ENCODE measurements at places on chromosomes 6 and 20. TPM values are rescaled to one million over a fixed set of nuclear protein-coding genes. Genes with fewer than 3 reads are reported as not detected.

- DNase-seq = no peak
- H3K4me1 ChIP-seq = peaks cover 19% of the 10 kb centered on the region
- H3K36me3 ChIP-seq = no peaks in the 10 kb centered on the region
- H3K4me3 ChIP-seq = peak overlapping the region; percentile 99
- H3K27ac ChIP-seq = peak overlapping the region; percentile 97
These were observed 356 bp upstream of the IRAK1BP1 start for GRCh38 chr6:78867020-78867369.

The TFEB gene
- polyA plus RNA-seq = 62.5 TPM

- H3K4me3 ChIP-seq = no peak overlapping the region
- no peak overlapping the region for H3K27ac ChIP-seq
- H3K27me3 ChIP-seq = no peaks in the 10 kb centered on the region
These were observed 5.3 kb upstream of the TNFRSF6B start for GRCh38 chr20:63690898-63691710.

The MLIP gene
- not detected for polyA plus RNA-seq

DNA sequence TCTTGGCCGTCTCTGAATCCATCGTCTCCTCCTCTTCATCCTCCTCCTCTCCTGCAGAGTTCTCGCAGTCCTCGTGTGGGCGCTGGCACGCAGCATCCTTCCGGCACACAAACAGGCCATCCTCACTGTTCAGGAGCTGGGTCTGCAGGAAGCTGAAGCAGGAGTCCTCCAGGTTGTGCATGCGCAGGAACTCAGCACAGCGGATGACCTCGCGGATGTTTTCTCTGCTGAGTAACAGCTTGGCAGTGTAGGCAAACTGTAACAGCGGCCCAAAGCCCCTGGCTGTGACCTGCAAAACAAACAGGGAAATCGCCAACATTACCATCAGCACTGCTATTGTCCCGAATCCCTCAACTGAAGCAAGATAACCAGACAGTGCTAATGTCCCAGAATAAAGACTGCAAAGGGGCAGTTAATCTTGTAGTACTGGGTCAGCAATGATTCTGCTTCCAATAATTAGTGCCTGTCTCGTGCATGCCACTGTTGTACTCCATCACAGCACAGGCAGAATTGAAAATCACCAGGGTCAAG lies 57.4 kb downstream of the GJA10 start:
- H3K4me1 ChIP-seq = peaks cover 49% of the 10 kb centered on the region
- peak overlapping the region; percentile 88 for H3K27ac ChIP-seq
- H3K36me3 ChIP-seq = peaks cover 28% of the 10 kb centered on the region
- H3K27me3 ChIP-seq = no peaks in the 10 kb centered on the region

DNA sequence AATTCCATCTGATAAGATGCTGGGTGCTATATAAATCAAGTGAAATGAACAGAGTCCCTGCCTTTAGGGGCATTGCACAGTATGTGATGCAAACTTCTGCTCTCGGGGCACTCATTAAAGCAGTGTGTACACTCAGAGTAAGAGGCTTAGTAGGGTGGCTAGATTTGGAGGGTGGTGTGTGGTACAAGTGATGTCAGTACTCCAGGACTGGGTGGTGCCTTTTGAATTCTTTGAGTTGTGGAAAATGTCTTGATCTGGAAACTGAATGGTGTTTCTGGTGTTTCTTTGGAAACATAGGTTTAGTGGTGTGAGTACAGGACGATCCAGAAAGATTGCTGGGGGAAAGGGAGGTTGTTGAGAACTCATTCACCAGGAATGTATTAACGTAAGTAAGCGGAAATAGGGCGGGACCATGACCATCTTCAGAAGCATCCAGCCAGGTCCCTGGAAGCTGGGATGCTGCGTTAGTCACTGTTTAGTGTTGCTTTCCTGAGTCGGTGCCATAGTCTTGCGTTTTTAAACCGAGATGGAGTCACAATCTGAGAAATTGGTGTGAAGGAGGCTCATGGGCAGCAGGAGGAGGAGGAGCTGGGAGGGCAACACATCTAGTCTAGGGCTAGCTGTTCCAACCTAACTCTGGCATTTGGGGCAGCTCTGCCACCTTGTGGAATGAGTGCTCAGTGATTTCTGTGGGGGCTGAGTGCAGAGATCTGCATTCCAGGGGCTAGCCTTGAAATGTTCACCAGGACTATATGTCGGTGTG lies 70.3 kb downstream of the SCAND1 start:
- no peaks in the 10 kb centered on the region for H3K27me3 ChIP-seq
- no peak overlapping the region for H3K4me3 ChIP-seq
- DNase-seq = peak; percentile 32
- peak overlapping the region; percentile 87 for H3K27ac ChIP-seq
- H3K4me1 ChIP-seq = peaks cover 5% of the 10 kb centered on the region

DNA sequence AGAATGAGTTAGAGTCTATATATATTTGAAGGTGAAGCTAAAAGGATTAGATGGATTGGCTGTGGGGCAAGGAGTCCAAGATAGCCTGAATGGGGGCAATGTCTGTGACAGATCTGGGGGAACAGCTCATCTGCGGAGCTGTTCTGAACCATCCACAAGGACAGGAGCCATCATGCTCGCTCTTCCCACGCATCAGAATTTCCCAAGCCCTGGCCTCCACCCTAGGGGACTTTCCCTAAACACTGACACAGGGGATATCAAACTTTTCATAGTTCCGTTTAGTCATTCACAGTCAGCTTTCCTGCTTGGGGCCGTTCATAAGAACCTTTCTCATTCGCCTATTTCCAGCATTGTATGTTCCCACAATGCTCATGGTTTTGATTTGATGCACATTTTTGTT lies 37.6 kb upstream of the CCN6 start:
- H3K4me1 ChIP-seq = no peaks in the 10 kb centered on the region
- no peak for DNase-seq
- H3K4me3 ChIP-seq = no peak overlapping the region
- no peaks in the 10 kb centered on the region for H3K27me3 ChIP-seq
- H3K27ac ChIP-seq = peak overlapping the region; percentile 55

GRCh38 chr6:37801605-37801940 lies 18.0 kb upstream of the ZFAND3 start:
- no peak for DNase-seq
- no peaks in the 10 kb centered on the region for H3K4me1 ChIP-seq
- H3K4me3 ChIP-seq = no peak overlapping the region

GRCh38 chr6:56938649-56939191 lies 16.2 kb upstream of the BEND6 start:
- no peak overlapping the region for H3K27ac ChIP-seq
- H3K27me3 ChIP-seq = peaks cover 6% of the 10 kb centered on the region
- no peaks in the 10 kb centered on the region for H3K4me1 ChIP-seq
- DNase-seq = no peak
- H3K36me3 ChIP-seq = peaks cover 9% of the 10 kb centered on the region
- H3K4me3 ChIP-seq = no peak overlapping the region

The LMBRD1 gene
- polyA plus RNA-seq = 86.0 TPM

- H3K27me3 ChIP-seq = no peaks in the 10 kb centered on the region
- H3K27ac ChIP-seq = peak overlapping the region; percentile 2
- peaks cover 5% of the 10 kb centered on the region for H3K4me1 ChIP-seq
- peaks cover 17% of the 10 kb centered on the region for H3K36me3 ChIP-seq
- DNase-seq = no peak
These were observed 32.0 kb upstream of the KATNA1 start for GRCh38 chr6:149680503-149680902.

- no peak for DNase-seq
- H3K4me3 ChIP-seq = no peak overlapping the region
- no peaks in the 10 kb centered on the region for H3K36me3 ChIP-seq
- no peaks in the 10 kb centered on the region for H3K27me3 ChIP-seq
- no peak overlapping the region for H3K27ac ChIP-seq
These were observed 10.7 kb downstream of the PTPRA start for GRCh38 chr20:2883726-2884637.

DNA sequence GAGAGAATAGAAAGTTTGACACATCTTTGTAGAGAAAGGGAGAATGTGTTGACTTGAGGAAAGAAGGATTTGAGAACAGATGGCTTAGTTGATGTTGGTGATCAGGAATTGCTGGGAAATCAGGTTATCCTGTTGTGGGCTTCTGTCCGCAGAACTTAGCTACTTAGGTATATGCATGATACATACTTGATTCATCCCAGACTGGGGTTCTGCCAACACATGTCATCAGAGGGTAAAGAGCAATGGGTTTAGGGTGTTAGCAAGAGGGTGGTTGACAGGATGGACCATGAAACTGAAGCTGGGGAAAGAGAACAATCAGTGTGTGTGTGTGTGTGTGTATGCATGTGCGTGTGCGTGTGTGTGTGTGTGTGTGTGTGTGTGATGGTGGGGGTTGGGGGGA lies 50.6 kb upstream of the NELFCD start:
- no peak for DNase-seq
- no peak overlapping the region for H3K27ac ChIP-seq
- no peak overlapping the region for H3K4me3 ChIP-seq
- H3K36me3 ChIP-seq = no peaks in the 10 kb centered on the region
- no peaks in the 10 kb centered on the region for H3K4me1 ChIP-seq

All from naive B cell (primary cell).